Melanocyte of skin (primary cell): ENCODE measurements at places on chromosomes 5 and 9. TPM values are rescaled to one million over a fixed set of nuclear protein-coding genes. Genes with fewer than 3 reads are reported as not detected.

The HSPB3 gene
- total RNA-seq, result not detected in 2 replicates

The URM1 gene
- total RNA-seq, result 33.7 and 53.8 TPM in 2 replicates

The ZNF189 gene
- total RNA-seq, result 13.8 and 18.9 TPM in 2 replicates

The B4GALT1 gene
- 23.8 and 29.3 TPM in 2 replicates for total RNA-seq

The NIPAL4 gene
- total RNA-seq, result not detected in 2 replicates

The ENTREP1 gene
- 3.7 and 5.9 TPM in 2 replicates for total RNA-seq

The SPINK13 gene
- total RNA-seq, result not detected in 2 replicates

The SERF1A gene
- total RNA-seq, result 5.1 and 10.0 TPM in 2 replicates

The HOMER1 gene
- 20.6 and 28.7 TPM in 2 replicates for total RNA-seq

The SLC6A3 gene
- not detected in 2 replicates for total RNA-seq

The ABCA2 gene
- 6.0 and 7.2 TPM in 2 replicates for total RNA-seq

The HCN1 gene
- total RNA-seq, result not detected in 2 replicates

The CDKN2B gene
- 3.4 and 16.4 TPM in 2 replicates for total RNA-seq

The C1QTNF2 gene
- total RNA-seq, result 0.62 and 1.3 TPM in 2 replicates

The PCDHA5 gene
- total RNA-seq, result under 0.01 TPM in 2 replicates

The NSG2 gene
- total RNA-seq, result not detected in 2 replicates

The STK32A gene
- total RNA-seq, result 36.0 and 66.2 TPM in 2 replicates

The SPATA9 gene
- 0.36 TPM in 1 of 2 replicates, not detected in the other for total RNA-seq

The CCNH gene
- 124 and 138 TPM in 2 replicates for total RNA-seq

The PPP2R2B gene
- 1.4 and 2.9 TPM in 2 replicates for total RNA-seq

The GLIPR2 gene
- total RNA-seq, result 2.0 and 4.9 TPM in 2 replicates

The MEF2C gene
- total RNA-seq, result 14.5 and 16.0 TPM in 2 replicates

The CYLC2 gene
- not detected in 2 replicates for total RNA-seq

The C5orf58 gene
- total RNA-seq, result 4.6 TPM in 1 of 2 replicates, not detected in the other

The PIP5K1B gene
- 0.36 TPM in 1 of 2 replicates, not detected in the other for total RNA-seq

The PDE8B gene
- under 0.01 and 1.4 TPM in 2 replicates for total RNA-seq

The CHD1 gene
- 84.0 and 133 TPM in 2 replicates for total RNA-seq

The ANKRD20A1 gene
- 1.1 TPM in 1 of 2 replicates, not detected in the other for total RNA-seq

The CCL27 gene
- total RNA-seq, result not detected in 2 replicates
